ENCODE measurements at places on chromosomes 1 and 21.

- DNase-seq, result no peak
Measured at GRCh38 chr1:205701891-205702290, 21.6 kb upstream of the SLC45A3 start.

- no peak for DNase-seq
Measured at GRCh38 chr1:225595974-225596551, 56.9 kb downstream of the ENAH start.

DNA sequence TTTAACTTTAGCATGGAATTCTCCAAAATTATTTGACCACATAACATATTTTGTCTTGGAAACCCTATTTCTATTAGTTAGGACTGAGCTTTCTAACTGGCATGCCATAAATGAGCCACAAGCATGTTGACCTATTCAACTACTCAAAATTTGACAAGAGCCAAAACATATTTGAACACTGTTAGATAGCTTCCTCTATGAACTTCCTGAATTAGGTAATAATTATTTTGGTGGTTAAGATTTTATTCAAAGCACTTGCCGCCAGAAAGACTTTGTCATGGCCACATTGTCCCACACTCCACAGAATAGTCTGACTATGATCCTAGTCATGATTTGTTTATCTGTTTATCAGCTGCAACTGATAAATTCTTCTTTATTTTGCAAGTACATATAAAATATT, 23.1 kb upstream of the CTPS1 start:
- no peak for DNase-seq

DNA sequence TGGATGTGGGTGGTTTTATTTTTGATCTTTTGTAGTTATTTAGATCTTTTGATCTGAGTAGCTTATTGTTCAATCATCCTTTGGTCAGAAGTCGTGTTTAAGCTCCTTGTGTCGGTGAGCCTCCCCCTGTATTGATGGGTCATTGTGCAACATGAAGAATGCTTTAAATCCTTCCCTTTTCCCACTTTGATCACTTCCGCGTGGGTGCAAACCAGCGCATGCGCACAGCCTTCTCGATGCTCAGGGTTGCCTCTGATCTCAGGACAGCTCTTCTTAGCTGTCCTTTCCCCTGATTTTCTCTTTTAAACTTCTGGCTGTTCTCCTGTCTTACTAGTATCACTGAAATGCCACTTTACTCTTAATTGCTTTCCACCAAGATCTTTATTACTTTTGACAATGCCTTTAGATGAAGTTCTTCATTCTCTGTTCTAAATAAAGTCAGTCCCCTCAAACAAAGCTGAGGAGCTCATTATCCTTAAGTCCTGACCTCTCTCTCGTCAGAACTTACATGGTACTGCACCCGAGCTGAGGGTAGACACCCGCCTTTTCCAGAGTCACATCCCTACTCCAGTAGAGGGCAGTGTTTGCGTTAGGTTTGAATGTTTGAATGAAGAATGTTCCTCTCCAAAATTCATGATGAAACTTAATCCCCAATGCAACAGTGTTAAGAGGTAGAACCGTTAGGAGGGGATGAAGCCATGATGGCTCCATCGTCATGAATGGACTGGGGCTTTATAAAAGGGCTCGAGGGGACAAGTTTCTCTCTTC, 547.9 kb upstream of the TMPRSS15 start:
- no peak for DNase-seq

DNA sequence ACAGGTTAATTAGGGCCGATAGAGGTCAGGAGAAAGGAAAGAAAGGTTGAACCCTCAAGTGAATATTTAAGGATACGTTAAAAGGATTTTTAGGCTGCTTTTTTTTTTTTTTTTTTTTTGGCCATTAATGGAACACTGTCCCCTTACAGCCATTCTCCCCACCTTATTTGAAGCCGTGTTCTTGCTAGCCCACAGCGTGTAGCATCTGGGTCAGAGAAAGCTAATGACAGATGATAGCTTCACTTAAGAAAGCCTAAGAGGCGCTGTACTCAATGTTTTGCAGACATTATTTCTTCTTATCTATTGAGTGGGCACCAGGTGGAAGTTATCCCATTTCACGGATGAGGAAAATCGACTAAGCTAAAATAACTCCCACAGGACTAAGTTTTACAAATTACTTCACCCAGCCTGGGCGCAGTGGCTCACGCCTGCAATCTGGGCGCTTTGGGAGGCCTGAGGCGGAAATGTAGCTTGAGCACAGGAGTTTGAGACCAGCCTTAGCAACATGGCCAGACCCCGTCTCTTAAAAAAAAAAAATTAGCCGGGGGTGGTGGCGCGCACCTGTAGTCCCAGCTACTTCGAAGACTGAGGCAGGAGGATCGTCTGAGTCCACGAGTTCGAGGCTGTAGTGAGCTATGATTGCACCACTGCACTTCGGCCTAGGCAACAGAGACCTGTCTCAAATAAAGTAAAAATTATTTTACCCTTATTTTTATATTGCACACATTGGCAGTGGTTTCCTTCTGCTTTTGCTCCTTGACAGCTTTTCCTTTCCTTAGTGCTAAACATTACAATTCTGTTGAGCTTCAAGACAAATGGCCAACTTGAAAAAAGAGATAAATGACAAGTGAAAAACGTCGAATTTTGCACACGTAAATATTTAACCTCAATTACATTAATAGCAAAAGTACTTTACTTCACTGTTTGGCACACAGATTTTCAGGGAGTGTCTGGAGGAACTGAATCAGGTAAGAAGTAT, 1.1 kb upstream of the PHTF1 start:
- DNase-seq, result no peak

DNA sequence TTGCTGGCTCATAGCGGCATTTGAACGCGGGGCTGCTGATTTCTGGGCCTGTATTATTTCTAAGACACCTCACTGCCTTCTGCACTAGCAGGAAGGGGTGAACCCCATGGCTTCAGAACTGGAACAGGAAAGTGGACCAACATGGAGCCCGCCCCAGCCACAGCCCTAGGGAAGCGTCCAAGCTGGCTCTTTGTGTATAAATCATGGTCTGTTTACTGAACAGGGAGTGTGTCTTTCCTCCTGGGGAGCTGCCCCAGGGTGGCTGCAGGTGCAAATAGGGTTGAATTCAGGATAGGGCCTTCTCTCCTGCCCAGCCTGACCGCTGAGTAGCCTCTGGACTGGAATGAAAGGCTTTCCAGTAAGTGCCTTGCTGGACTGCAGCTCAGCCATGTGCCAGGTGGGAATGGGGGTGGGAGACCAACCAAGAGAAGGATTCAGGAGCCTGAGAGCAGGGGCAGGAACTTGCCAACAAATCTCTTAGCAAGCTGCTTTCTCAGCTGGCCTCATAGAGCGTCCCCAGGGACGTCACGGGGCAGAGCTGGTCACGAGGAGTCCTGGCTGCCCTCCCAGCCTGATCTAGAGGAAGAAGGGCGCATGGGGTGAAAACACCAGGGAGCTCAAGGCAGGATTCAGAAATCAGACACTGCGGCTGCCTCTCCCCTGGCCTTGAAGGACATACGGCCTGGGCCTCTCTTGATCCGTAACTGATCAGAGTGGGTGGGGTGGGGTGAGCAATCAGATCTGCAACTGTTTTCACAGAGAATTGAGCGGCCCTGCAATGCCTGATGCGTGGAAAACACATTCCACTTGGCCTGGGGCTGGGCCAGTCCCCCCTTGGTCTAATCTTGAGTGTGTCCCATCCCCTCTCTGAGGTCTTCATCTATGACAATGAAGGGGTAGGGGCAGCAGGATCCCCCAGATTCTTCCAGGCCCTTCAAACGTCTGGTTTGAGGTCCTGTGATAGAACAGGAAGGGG, 56.5 kb upstream of the SELENON start:
- no peak for DNase-seq

DNA sequence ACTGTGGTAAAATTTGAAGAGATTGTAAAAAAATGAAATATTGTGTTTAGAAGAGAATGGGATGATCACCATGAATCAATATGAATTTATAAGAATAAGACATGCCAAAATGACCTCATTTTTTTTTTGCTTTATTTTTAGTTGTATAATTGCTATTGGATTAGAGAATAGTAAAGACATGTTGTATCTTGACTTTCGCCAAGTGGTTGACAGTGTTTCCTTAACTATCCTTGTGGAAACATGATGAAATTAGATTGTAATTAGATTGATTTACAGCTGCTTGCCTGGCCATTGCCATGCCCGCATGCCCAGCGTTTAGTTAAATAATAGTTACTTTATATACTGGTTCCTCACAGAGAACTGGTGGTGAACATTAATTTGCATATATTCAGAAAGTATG, 154.9 kb downstream of the MAGI3 start:
- DNase-seq, result no peak

DNA sequence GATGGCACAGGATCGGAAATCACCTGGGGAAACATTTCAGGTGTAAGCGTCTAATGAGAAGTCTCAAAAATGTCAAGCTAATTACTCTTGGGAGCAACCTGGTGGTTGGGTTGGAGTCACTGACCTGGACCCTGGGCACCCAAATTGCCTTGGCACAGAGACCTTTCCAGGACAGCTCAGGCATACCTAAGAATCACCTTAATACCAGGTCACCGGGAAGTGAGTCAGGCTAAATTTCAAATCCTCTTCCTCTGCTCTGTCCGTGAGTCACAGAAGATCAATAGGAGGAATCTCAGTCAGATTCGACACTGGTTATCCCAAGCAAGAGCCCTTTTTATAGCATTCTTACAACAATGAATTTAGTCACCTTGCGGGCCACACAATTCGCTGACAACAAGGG, 179.6 kb upstream of the CAMK1G start:
- DNase-seq, result no peak

GRCh38 chr1:165842671-165843129, 15.3 kb downstream of the UCK2 start:
- peak; percentile 87 for DNase-seq

- no peak for DNase-seq
Measured at GRCh38 chr1:109887884-109888283, 22.8 kb upstream of the CSF1 start.

- no peak for DNase-seq
Measured at GRCh38 chr1:51719146-51719545, 102.3 kb downstream of the OSBPL9 start.

GRCh38 chr1:171576144-171576543, 45.9 kb upstream of the MYOCOS start:
- DNase-seq, result no peak

DNA sequence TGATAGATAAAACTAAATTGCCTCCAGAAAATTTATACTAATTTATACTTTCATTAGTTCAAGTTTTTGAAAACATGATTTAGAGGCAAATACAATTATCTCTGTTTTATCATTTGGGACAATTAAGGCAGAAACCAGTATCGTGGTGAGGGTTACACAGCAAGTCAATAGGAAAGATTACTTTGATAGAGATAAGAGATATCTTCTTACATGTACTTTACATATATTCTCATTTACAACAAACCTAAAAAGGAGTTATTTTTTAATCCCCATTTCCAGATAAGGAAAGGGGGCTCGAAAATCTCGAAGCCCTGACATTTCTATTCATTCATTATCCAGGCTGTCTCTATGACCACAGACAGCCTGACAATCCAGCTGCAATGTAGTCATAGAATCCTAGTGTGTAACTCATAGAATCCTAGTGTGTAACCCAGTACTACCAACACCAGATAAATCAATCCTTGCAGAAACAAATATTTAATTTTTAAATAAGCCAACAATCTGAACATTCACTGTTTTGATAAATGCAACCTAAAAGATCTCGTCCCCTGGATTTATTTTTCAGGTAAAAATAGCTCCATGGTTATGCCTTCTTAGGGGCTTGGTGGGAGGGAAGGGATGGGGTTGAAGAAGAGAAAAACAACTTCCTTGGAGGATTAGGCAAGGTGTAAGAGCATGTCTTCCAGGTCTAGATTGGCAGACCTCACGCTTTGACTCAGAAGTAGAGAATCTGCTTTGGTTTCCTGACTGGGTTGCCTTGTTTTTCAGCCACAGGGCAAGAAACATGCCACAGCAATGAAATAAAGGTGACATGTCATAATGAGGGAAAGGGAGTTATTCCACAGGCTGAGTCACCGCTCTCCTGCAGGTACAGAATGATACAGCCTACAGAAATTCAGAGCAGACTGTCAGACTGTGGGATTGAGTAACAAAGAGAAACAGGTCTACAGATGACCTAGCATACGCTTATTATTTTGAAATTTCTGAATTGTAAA, 45.6 kb downstream of the IRF2BP2 start:
- no peak for DNase-seq

- DNase-seq, result no peak
Measured at GRCh38 chr1:41404308-41404761, 43.1 kb downstream of the FOXO6 start.

- DNase-seq, result no peak
Measured at GRCh38 chr1:227924833-227925574, 22.7 kb downstream of the WNT9A start.

DNA sequence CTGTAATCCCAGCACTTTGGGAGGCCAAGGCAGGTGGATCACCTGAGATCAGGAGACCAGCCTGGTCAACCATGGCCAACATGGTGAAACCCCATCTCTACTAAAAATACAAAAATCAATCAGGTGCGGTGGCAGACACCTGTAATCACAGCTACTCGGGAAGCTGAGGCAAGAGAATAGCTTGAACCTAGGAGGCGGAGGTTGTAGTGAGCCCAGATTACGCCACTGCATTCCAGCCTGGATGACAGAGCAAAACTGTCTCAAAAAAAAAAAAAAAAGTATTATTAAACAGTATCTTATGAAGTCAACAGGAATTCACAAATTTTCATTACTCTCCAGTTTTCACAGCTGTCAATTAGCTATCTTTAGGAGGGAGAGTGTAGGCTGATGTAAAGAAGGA, 3.8 kb downstream of the ACBD6 start:
- DNase-seq, result no peak

DNA sequence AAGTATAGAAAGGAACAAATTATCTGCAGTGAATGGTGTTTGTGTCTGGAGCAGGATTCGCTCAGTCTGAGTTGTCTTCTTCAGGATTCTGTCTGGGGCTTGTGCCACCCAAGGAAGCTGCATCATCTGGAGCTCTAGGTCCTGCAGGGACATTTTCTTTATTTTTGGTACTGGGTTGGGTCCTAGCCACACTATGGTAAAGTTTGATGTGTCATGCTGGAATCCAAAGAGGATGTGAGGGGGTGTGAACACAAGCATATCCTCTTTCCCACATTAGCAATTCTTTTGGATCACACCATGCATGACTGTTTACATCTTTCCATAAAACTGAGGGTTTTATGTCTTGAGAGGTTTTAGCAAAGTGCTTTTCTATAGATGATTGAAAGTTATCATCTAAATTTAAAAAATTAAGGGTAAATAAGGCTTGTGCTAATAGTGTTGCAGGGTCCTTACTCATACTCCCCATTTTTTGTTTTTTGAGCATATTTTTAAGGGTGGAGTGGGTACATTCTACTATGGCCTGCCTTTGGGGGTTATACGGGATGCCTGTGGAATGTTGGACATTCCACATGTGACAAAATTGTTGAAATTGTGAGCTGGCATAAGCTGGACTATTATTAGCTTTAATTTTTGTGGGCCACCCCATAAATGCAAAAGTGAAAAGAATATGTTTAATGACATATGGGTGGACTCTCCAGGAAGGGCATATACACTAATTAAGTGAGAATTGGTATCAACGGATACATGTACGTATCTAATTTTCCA, 152.0 kb upstream of the HMCN1 start:
- DNase-seq, result no peak

GRCh38 chr1:206700445-206701036, 15.8 kb downstream of the MAPKAPK2 start:
- DNase-seq, result no peak

GRCh38 chr1:100903777-100904176, 7.9 kb downstream of the SLC30A7 start:
- no peak for DNase-seq

All from NCI-H187 treated with DMSO at 0.1 percent for 48 hours (cell line).